Naive thymus-derived CD8-positive, alpha-beta T cell (primary cell): ENCODE measurements at places on chromosomes 7 and 10.

DNA sequence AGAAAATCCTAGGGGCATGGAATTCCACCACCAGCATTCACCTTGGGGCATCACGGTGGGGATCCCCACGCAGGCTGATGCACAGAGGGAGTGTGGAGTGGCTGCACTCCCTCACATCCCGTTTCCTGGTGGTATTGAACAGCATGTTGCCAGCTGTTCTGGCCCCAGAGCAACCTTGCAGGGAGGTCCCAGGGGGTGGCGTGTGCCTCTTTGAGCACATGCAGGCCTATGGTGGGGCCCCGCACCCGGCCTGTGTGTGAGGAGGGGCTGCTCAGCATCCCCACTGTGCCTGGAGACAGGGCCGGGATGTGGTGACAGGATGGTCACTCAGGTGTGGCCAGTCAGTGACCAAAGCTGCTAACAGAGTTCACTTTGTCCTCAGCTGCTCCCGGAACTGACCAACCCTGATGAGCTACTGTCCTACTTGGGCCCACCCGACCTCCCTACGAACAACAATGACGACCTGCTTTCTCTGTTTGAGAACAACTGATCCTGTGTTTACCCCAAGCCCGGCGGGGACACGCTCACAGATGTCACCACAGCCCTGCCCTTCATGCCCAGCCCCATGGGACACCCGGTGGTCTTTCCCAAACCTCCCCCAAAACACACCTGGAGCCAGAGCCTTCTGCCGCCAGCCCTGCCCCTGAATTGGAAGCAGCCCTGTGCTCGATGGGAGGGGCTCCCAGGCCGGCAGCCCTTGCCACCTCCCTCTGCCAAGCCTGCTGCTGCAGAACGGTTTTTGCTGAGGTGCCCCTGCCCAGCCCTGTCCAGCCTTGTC is 18.7 kb downstream of the ZMIZ2 start:
- peaks cover 47% of the 10 kb centered on the region for H3K4me1 ChIP-seq
- H3K27me3 ChIP-seq, result no peaks in the 10 kb centered on the region
- DNase-seq, result no peak
- peak overlapping the region; percentile 80 for H3K27ac ChIP-seq
- H3K4me3 ChIP-seq, result no peak overlapping the region
- peaks cover 15% of the 10 kb centered on the region for H3K36me3 ChIP-seq

GRCh38 chr7:70894799-70895198 is 237.1 kb upstream of the GALNT17 start:
- H3K27ac ChIP-seq, result no peak overlapping the region
- H3K27me3 ChIP-seq, result no peaks in the 10 kb centered on the region
- DNase-seq, result no peak
- H3K36me3 ChIP-seq, result peaks cover 3% of the 10 kb centered on the region

DNA sequence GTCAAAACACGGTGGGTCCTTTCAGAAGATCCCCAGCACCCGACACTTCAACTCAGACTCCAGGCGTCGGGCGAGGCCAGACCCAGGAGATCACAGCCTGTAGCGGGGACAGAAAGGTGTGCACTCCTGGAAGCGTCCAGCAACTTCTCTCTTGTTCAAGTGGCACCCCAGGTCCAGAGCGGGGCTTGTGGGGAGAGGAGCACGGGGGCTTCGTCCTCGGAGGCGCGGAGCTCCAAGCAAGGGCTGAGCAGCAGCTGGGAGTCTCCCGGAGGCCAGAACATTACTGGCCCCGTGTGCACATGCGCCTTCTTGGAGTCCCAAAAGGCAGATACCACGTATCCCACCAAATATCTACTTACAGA is 54.9 kb downstream of the ZRANB1 start:
- no peak for DNase-seq
- H3K27me3 ChIP-seq, result no peaks in the 10 kb centered on the region
- H3K27ac ChIP-seq, result no peak overlapping the region
- no peaks in the 10 kb centered on the region for H3K4me1 ChIP-seq
- H3K36me3 ChIP-seq, result no peaks in the 10 kb centered on the region
- H3K4me3 ChIP-seq, result no peak overlapping the region

DNA sequence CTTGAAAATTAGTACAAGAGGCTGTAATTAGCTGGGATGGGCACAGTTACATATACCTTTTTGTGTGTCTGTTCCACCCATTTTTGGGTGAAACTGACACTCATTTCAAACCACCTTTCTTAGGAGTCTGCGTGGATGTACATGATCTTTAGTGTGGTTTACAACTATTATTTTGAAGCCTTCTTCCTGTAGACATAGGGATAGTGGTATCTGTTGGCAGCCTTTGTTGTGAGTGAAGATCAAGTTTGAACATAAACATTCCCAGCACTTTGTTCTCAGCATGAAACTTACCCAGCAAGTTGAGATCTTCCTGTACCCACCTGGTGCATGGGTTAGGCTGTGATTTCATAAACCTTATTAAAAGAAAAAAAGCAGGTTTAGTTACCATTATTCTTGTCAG is 2.0 kb downstream of the BAG3 start:
- H3K27me3 ChIP-seq, result no peaks in the 10 kb centered on the region
- no peak for DNase-seq
- peak overlapping the region; percentile 93 for H3K27ac ChIP-seq

DNA sequence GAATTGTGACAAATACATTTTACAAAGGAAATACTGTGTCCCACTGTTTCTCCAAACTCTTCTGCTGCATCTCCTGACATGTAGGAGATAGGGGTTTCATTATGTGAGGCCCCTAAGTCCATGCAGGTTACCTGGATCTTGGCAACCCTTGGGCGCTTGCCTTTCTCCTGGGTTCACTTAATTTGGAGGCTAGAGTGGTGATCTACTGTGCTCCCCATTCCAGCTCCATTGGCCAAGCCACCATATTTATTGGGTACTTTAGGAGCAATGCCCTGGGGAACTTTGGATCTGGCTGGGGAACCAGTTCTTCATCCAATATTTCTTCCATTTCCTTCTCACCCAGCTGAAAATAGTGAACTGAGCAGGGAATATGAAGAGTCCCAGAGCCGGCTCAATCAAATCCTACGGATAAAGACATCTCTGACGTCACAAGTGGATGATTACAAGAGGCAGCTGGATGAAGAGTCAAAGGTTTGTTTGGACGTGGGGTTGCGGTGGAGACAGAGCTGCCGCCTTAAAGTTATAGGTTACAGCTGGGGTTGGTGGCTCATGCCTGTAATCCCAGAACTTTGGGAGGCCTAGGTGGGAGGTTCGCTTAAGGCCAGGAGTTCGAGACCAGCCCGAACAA is 18.5 kb downstream of the MYH16 start:
- H3K27me3 ChIP-seq, result no peaks in the 10 kb centered on the region
- no peak overlapping the region for H3K4me3 ChIP-seq
- no peaks in the 10 kb centered on the region for H3K4me1 ChIP-seq
- no peak for DNase-seq

- DNase-seq, result no peak
- no peaks in the 10 kb centered on the region for H3K27me3 ChIP-seq
- no peaks in the 10 kb centered on the region for H3K4me1 ChIP-seq
- no peak overlapping the region for H3K4me3 ChIP-seq
Measured at GRCh38 chr7:11492307-11492706, 339.7 kb downstream of the THSD7A start.

DNA sequence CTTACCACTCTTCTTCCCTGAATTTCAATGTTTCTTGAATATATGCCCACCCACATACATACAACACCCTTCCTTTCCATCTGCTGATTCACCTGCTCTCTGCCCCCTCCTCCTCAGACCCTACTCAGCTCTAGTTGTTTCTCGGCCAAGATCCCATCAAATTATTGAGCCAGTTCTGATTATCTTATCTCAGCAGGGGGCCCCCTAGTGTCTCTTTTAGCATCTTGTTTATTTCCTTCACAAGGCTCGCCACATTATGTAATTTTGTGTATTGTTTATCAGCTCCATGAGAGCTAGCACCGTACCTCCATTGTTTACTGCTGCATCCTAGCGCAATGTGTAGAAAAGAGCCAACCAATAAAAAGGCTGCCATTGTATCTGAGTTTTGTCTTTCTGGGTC is 71.9 kb downstream of the FAM13C start:
- no peak overlapping the region for H3K27ac ChIP-seq
- H3K27me3 ChIP-seq, result no peaks in the 10 kb centered on the region
- H3K36me3 ChIP-seq, result no peaks in the 10 kb centered on the region
- no peaks in the 10 kb centered on the region for H3K4me1 ChIP-seq

DNA sequence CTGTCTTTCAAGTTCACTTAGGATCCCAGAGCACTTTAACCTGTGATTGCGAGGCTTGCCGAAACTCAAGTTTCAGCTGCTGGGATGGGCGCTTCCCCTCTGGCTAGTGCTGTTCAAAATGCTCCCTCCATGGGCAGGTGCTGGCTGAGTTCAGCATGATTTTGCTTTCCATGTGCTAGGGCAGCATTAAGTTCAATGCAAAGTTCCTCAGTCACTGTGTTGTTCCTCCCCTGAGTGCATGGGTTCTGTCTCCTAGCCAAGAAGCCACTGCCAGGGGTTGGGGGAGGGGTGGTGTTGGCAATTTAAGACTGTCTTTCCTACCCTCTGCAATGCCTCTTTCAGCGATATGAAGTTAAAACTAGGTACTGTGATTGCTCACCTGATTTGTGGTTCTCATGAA is 56.5 kb upstream of the HELLS start:
- DNase-seq, result no peak
- no peaks in the 10 kb centered on the region for H3K4me1 ChIP-seq

DNA sequence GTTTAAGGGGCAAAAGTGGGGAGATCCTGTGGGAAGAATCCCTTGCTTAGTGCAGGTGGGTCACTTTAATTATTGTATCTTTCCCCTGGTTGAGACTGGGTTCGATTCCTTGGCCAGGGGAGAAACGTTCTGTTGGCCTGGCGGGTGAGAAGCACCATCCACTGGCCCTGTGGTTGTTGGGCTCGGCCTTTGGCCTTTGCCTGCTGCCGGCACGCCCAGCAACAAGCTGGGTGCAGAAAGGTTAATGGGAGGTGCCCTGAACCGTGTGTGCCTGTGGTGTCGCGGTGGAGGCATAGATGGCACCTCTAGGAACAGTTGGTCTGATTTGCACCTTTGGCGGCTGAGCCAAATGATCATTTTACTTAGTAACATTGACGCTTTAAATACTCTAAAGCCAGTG is 363.6 kb upstream of the CNTNAP2 start:
- no peaks in the 10 kb centered on the region for H3K4me1 ChIP-seq
- no peaks in the 10 kb centered on the region for H3K27me3 ChIP-seq
- H3K27ac ChIP-seq, result no peak overlapping the region
- H3K36me3 ChIP-seq, result no peaks in the 10 kb centered on the region
- no peak overlapping the region for H3K4me3 ChIP-seq
- no peak for DNase-seq

DNA sequence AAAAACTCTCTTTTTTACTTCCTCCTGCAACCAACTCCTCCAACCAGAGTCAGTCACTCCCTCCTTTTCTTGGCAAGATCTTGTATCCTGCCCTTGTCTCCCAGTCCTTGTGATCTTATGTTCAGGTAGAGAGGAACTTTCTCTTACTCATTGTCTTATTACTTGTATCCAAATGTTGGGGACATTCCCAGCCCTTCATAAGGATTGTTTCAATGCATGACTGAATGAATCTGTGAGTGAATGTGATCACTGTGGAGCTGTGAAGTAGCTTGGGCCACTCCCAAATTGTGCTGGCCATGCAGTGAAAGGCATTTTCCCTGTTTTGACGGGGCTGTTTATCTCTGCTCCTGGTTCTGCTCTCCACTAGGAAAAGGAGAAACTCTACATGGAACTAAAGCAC is 93.7 kb downstream of the CFAP58 start:
- H3K36me3 ChIP-seq, result no peaks in the 10 kb centered on the region
- no peak overlapping the region for H3K27ac ChIP-seq
- peaks cover 13% of the 10 kb centered on the region for H3K27me3 ChIP-seq
- DNase-seq, result no peak
- no peaks in the 10 kb centered on the region for H3K4me1 ChIP-seq
- H3K4me3 ChIP-seq, result no peak overlapping the region

DNA sequence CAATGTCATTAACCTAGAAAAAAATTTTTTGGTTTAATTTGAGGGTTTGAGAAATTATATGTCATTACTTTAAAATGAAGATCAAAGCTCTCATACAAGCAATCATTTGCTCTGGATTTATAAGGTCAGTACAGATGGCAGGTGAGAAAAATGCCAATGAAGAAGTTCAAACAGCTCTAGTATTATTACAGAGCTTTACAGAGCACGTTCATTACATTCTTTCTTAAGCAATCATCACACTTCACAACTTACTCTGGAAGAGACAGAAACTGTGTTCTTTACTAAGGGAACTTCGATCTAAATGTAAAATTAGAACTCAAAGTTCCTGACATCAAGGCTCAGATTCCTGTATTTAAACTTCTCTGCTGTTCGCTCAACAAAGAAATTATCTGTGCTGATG is 153.4 kb downstream of the ATE1 start:
- no peak for DNase-seq
- no peak overlapping the region for H3K27ac ChIP-seq
- no peaks in the 10 kb centered on the region for H3K27me3 ChIP-seq
- no peaks in the 10 kb centered on the region for H3K4me1 ChIP-seq
